ENCODE measurements at places on chromosomes 11 and 22.
A peak's percentile ranks its signal among the peaks of the same experiment; 100 is the strongest.

DNA sequence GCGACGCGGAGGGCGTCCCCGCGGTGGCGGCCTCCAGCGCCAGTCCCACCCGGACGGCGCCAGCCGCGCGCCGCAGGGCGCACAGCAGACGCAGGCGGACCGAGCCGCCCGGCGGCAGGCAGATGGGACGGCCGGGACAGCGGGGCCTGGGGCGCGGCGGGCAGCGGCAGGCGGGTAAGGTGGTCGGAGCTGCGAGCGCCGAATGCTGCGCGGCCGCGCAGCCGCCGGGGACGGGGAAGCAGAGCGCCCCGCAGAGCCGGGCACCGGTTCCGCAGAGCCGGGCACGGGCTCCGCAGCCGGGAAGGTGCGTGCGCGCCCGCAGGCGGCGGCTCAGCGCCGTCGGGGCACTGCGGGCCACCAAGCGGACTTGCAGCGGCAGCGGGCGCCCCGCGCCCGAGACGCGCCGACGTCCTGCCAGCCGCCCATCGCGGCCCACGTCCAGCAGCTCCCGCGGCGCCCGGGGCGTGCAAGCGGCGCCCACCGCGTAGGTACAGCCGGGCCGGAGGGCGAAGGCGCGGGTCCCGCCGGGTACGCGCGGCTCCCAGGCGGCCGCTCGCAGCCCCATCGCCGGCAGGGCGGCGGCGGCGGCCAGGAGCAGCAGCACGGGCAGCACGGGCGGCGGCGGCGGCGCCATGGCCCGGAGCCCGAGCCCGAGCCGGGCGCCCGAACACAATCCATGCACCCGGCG lies 739 bp downstream of the CELSR1 start:
- DNase-seq: no peak

GRCh38 chr11:69867076-69868005 lies 48.1 kb upstream of the FGF3 start:
- DNase-seq: no peak

DNA sequence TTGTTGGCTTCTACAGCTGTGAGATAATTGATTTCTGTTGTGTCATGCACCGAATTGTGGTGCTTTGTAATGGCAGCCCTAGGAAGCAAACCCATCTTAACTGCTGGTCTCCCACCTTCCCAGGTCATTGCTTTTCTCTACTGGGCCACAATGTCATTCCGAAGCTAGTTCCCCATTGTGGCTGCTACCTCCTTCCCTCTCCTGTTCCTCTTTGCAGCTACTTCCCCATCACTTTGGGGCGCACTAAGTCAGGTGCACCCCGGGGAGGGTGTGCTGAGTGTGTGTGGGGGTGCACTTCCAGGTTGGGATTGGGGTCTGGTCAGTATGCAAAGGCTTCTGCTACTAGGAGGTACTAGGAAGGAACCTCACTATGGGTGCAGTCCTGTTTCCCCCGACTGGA lies 109.3 kb downstream of the ST3GAL4 start:
- no peak for DNase-seq

DNA sequence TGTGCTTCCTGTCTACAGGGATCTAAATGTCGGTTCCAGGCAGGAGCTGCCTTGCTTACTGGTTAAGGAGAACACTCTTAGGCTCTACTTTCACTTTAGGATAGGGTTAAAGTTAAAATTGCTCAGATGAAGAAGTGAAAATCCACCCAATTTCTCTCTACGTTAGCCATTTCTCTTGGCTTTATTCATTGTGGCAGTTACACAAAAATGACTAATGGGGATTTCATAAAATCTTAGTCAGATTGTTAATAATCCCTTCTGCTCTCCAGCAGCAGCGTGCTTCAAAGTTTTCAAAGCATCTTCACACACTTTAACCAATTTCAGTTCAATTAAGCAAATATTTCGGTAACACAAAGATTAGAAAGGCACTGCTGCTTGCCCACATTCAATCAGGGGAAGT lies 58.4 kb upstream of the RCN1 start:
- DNase-seq: no peak

- no peak for DNase-seq
These were observed 2.0 kb downstream of the IGSF22 start for GRCh38 chr11:18723991-18724390.

GRCh38 chr22:19868333-19868732 lies 13.7 kb upstream of the GNB1L start:
- no peak for DNase-seq

DNA sequence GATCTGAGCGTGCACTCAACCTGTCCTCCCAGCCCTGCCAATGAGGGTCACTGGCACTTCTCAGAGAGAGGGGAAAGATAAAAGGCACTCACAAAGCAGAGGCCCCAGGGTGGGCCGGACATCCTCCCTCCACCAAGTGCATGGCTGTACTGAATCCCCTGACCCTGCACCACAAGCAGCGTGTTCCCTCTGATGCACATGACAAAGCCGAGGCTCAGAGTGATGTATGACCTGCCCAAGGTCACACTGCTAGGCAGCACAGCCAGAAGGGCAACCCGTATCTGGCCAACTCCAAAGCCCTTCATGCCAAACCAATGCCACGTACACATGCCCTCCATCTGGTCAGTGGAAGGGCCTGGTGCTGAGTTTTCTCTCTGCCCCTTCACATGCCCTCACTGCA lies 22.1 kb downstream of the SPATA19 start:
- no peak for DNase-seq

DNA sequence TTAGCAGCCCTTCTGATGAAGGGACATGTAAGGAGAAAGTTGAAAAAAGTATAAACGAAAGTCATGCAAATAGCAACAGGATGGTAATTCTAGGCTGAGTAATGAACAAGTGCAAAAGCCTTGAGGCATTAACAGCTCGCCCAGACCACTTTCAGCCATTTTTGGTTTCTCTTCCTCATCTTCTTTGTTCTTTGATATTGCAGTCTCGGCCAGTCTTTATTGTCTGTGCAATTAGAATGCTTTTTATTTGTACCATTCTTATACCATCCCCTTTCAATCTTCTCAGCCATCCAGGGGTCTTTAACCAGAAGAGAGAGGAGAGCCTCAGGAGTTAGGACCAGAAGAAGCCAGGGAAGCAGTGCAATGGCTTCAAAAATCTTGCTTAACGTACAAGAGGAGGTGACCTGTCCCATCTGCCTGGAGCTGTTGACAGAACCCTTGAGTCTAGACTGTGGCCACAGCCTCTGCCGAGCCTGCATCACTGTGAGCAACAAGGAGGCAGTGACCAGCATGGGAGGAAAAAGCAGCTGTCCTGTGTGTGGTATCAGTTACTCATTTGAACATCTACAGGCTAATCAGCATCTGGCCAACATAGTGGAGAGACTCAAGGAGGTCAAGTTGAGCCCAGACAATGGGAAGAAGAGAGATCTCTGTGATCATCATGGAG lies 7.3 kb downstream of the TRIM34 start:
- DNase-seq: no peak

DNA sequence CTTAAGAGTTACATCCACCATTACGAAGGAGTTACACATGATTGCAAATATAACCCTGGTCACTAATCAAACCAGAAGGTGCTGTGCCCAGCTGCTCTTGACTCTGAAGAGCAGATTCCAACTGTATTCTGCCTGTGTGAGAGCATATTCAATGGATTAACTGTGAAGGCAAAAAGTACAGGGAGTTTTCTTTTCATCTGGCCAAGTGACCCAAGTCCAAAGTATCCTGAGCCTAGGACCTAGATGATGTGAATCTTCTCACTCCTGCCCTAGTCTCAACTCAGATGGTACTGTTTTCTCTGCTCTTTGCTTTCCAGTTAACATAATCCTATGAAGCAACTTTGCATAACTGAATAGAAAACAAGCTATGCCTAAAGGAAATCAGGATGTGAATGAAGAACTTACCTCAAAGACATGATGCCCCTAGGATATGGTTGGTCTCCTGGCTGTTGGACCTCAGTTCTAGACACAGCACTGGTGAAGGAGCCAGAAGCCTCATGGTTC lies 105.9 kb downstream of the C11orf58 start:
- no peak for DNase-seq

DNA sequence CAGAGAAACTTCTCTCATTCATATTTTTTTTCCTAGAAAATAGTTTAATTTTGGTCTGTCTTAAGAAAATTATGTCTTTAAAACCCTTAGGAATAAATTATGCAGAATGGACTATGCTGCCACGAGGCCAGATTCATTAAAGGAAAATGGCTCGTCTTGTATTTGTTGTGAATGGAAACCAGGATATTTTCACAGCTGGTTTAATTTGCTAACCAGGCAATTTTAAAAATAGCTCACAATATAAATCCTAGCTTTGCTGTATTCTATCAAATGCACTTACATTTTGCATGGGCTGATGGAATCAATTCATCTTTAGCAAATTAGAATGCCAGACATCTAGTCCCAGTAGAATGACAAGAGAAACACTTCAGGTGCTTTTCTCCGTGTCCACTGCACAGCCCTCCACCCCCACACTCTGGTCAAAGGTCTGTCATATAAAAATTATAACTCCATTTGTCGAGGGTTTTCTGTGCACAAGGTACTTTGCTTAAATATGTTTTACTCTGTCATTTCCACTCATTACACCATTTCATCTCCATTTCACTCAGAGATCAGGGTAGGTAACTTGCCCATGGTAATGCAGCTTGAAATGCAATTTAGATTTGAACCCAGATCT lies 20.3 kb upstream of the TNRC6B start:
- no peak for DNase-seq

DNA sequence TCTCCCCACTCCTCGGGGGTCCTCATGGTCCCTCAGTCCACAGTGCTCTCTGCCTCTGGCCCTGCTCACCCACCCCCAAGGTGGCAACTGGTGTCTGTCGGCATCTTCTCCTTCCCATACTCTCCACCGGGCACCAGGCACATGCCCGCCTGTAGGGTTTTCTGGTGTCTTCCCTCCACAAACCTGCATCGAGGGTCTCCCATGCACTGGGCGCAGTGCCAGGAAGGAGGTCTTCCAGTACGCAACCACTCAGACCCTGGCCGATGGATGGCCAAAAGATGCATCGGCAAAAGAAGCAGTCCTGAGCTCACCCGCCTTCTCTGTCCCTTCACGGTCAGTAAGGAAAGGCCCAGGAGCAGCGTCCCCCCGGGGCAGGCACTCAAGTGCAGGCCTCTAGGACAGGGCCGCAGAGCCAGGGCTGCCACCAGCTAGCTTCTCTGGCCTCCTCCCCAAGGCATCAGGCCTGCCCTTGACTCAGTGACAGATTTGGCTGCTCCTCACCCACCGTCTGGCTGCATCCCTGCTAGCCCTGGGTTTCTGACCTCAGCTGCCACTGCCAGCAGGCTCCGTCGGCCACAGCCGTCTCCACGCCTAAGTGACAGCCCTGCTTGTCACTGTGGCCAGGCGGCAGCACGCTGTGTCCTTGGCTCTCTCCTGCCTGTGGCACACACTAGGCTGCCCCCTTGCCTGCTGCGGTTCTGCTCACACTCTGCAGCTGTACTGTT lies 32.1 kb upstream of the IGSF9B start:
- DNase-seq: no peak

- DNase-seq: no peak
These were observed 92.0 kb upstream of the DDI1 start for GRCh38 chr11:103944251-103944940.

DNA sequence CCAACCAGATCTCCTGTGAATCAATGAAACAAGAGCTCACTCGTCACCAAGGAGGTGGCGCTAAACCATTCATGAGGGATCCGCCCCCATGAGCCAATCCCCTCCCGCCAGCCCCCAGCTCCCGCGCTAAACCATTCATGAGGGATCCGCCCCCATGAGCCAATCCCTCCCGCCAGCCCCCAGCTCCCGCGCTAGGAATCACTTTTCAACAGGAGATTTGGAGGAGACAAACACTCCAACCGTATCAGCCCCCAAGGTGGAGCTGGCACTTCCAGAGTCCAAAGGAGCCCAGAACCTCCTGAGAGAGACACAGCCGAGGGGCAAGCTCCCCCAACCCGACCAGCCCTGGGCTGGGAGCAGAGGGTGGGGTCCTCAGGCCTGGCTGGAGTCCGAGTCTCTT lies 40.9 kb upstream of the PRR5 start:
- peak; percentile 32 for DNase-seq

GRCh38 chr11:121586750-121587149 lies 134.0 kb upstream of the SORL1-AS1 start:
- DNase-seq: no peak

GRCh38 chr11:59413646-59414045 lies 12.6 kb downstream of the OR5A2 start:
- no peak for DNase-seq

DNA sequence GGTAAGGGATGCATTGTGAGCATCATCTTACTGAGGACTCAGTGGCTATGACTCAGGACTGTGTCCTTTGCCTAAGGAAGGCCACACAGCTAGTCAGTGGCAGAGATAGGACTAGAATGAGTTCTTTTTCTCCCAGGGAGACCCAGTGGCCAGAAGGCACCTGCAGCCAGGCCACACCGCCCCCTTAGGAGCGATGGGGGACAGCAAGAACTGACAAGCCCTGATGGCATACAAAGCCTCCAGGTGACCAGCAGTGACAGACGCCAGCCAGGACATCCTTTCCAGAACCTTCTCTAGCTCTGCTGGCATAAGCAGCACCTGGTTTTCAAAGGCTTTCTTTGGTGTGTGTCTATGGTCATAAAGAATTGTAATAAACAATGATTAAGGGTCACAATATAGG lies 240.1 kb downstream of the ST3GAL4 start:
- DNase-seq: no peak

GRCh38 chr11:119130662-119131061 lies 9.3 kb downstream of the HINFP start:
- DNase-seq: no peak

- DNase-seq: no peak
These were observed 4.3 kb downstream of the LARGE2 start for GRCh38 chr11:45926536-45927331.
